ENCODE measurements at places on chromosomes 4 and X. TPM values are rescaled to one million over a fixed set of nuclear protein-coding genes. Genes with fewer than 3 reads are reported as not detected.

- no peak for DNase-seq
Observed at GRCh38 chr4:153497988-153498967, 32.1 kb downstream of the TMEM131L start.

- DNase-seq: no peak
Observed at GRCh38 chrX:133606990-133607389, 191.7 kb upstream of the GPC4 start.

DNA sequence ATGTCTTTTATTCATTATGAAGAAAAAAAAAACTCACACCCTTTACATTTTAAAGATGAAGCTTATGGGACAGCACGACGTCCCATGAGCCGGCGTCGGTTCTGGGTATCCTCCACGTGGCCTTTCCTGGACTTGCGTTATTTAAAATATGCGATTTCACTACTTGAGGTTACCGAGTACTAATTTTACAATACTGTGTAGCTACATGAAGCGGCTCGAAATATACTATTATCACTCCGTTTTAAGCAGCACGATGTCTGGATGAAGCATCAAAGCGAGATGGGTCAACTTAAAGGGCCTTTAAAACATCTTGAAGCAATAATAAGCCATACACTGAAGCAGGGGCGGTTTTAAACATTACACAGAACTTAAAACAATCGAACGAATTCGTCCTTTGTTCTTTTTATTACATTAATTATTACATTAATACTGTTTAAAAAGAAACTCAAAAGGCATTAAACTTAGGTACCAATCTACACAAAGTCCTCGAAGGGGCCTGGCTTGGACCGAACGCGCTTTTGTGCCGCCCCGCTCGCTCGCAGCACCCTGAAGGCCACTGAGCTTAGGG, 1.4 kb upstream of the KLF3 start:
- DNase-seq: no peak

GRCh38 chr4:24643774-24644520, 59.6 kb upstream of the DHX15 start:
- DNase-seq: no peak

Gene CXCL11
- not detected for total RNA-seq

GRCh38 chr4:40182954-40183353, 13.9 kb upstream of the RHOH start:
- DNase-seq: no peak

- DNase-seq: no peak
Observed at GRCh38 chrX:17500145-17500579, 125.2 kb downstream of the NHS start.

DNA sequence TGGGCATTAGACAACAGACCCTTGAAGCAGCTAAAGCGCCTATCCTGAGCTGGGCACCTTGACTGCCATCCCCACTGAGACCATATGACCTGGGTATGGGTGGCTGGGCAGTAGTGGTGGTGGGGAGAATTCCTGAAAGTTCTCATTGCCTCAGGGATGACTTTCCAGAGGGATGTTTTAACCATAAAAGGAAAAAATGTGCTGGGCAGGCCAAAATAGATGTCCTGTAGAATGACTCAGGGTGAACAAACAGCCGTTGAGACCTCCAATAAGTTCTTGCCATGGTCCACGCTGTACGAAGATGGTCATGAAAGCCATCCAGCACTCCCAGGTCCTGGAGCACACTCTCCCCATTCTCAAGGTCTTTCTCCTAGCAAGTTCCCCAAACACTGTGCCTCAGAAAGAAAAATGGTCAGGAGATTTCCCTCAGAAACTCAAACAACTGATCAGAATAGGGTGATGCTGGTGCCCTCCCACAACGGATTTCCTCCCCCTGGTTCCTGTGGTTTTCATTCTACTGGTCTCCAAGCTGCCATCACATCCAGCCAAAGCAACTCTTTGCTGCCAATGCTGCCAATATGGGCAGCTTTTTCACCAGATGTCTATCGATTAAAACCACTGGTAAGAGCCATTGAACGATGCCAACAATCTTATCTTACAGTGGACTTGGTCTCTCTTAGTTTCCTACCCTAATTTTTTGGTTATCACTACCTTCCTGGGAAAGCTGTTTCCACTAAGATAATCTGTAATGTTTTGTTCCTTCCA, 11.2 kb downstream of the CDKN2AIP start:
- no peak for DNase-seq

Gene LINC00632
- total RNA-seq: 142 TPM

DNA sequence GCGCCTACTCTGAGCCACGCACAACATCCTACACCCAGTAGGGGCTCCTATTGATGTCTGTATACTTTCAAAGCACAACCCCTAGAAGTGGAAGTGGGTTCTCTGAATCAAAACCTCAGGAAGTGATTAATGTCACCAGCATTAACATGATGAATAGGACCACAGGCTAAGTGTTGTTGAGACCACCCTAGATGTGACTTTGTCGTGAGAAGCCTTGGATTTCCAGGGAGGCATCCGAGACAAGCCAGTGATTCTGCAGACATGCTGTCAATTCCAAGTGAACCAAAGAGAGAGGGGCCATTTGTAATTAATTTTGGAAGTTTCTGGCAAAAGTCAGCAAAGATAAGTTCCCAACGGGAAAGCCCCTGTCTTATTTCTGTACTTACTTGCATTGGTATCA, 493.0 kb downstream of the ZIC3 start:
- DNase-seq: no peak

GRCh38 chrX:22246620-22247019, 26.1 kb upstream of the CBLL2 start:
- no peak for DNase-seq

Gene SPANXC
- total RNA-seq: not detected

Measured in endothelial cell (in vitro differentiated cells).